ENCODE measurements at places on chromosomes 4 and X.

DNA sequence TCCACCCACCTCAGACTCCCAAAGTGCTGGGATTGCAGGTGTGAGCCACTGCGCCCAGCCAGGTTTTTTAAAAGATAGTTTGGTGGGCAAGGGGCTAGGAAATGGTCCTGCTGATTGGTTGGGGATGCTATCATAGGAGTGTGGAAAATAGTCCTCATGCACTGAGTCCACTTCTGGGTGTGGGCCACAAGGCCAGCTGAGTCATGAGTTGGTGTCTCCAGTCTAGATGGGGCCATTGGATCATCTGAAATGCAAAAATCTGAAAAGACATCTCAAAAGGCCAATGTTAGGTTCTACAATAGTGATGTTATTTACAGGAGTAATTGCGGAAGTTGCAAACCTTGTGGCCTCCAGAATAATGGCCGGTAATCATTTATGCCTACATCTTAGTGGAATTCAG is 221.1 kb downstream of the ZNF674 start:
- DNase-seq: no peak

DNA sequence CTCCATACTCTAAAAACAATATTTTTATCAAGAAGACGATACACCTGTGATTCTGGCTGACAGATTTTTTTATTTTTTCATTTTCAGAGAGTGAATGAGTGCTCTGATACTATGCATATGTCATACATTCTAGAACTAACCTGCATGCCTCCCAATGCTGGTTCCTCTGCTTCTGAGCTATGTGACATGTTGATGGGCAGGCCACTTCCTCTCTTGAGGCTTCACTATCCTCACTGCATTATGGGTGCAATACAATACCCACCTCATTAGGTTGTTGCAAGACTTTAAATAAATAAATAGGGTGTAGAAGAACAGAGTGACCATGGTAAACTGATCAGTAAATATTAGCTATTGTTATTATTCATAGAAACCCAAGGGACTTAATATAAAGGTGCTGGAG is 408.3 kb downstream of the HNRNPD start:
- DNase-seq: no peak

DNA sequence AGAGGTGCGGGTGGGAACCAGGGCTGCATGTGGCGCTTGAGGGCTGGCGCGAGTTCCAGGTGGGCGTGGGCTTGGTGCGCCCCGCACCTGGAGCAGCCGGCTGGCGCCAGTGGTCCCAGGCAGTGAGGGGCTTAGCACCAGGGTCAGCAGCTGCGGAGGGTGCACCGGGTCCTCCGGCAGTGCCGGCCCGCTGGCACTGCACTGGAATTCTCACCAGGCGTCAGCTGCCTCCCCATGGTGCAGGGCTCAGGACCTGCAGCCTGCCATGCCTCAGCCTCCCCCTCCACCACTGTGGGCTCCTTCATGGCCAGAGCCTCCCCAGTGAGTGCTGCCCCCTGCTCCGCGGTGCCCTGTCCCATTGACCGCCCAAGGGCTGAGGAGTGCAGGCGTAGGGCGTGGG is 174.0 kb downstream of the ADAM29 start:
- no peak for DNase-seq

DNA sequence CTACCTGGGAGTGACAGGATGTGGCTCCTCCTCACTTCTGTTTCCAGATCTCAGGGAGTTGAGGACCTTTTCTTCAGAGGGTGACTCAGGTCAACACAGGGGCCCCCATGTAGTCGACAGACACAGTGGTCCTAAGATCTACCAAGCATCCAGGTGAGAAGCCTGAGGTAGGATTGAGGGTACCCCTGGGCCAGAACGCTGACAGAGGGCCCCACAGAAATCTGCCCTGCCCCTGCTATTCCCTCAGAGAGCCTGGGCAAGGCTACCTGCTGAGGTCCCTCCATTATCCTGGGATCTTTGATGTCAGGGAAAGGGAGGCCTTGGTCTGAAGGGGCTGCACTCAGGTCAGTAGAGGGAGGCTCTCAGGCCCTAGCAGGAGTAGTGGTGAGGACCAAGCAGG is 1.5 kb downstream of the MAGEA12 start:
- no peak for DNase-seq

- DNase-seq: no peak
Observed at GRCh38 chrX:152925835-152926234, 28.0 kb downstream of the ZNF185 start.

- DNase-seq: peak; percentile 82
Observed at GRCh38 chr4:163548481-163549243, 54.2 kb downstream of the TMA16 start.

Data from adipocyte (in vitro differentiated cells).